ENCODE measurements at places on chromosomes 6 and 20. TPM values are rescaled to one million over a fixed set of nuclear protein-coding genes. Genes with fewer than 3 reads are reported as not detected.

- no peak for DNase-seq
Measured at GRCh38 chr6:147872002-147872401, 363.5 kb downstream of the SAMD5 start.

DNA sequence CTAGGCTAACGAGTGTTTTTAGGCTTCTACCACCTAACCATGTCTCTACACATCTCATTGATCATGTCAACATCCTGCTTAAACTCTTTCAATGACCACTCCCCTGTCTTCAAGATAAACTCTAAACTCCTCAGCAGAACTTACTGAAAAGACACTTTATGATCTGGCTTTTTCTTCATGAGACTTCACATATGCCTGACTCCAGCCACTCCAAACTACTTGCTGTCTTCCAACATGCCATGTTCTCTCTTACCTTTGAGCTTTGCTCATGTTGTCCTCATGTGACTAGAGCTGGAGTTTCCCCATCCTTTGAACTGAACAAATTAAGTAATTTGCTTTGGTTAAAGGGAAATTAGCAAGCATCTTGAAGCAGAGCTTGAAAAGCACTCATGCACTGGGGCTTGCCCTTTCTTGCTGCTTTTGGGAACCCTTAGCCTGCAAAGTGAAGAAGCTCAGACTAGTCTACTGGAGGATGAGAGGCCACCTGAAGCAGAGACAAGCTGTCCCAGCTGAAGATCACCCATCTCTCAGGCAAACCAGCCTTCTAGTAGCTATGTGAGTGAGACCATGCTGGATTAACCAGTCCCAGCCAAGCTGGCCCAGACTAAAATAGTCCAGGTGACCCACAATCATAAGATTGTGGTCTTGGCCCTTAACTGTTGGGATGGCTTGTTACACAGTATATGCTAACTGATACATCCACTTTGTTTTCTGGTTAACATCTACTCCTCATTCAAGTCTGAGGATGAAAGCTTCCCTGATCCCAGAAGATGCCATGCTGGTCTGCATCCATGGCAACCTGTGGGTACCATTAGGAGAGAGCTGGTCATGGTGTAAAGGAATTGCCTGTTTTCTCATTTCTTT is 235.8 kb downstream of the GMPR start:
- no peak for DNase-seq

Gene CALHM6
- total RNA-seq: 1.3 TPM

DNA sequence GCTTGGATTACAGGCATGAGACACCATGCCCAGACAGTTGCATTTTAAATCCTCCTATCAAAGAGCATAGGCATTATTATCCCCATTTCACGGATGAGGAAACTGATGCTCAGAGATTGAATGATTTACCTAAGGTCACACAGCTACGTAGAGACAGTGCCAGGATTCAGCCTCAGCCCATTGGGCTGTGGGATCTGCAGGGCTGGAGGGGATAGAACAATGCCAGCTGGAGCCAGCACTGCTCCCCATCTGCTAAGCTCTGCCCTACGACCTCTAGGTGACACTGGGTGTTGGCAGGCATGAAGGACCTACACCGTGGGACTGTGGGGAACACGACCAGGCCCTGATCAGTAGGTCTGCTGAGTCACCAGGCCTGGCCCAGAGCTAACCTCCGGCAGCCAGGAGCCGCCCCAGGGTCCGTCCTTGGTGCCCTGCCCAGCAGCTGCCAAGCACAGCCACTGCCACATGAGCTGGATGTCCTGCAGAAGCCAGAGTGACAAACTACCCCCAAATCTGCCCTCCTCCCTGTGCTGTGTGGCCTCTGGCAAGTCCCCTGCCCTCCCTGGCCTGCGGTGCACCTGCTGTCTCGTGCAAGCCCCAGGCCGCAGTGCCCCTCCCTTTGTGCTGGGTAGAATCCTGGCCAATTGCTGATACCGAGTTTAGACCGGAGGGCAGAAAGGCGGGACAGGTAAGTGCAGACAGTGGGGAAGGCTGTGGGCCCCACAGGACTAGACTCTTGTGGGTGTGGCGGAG is 47.6 kb upstream of the PTGIS start:
- no peak for DNase-seq

Gene ZSCAN12
- 7.2 TPM for total RNA-seq

DNA sequence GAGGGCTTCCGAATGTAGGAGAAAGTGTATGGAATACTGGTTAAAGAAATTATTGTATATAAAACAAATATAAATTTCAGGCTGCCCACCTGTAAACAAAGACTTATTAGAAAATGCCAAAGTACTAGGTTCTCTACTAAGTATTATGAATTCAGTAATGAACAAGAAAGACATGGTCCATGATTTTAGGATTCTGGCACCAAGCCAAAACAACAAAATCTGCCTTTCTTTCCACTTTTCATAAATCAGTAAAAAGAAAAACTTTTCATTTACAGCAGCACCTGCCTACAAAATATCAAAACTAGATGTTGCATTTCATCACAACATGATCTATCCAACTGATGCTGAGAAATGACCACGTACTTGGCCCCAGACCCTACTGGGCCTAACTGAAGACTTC is 14.5 kb upstream of the SNRPB start:
- DNase-seq: no peak
